ENCODE measurements at places on chromosomes 2 and 18. TPM values are rescaled to one million over a fixed set of nuclear protein-coding genes. Genes with fewer than 3 reads are reported as not detected.

- DNase-seq, result no peak
Observed at GRCh38 chr18:66616523-66616983, 12.7 kb upstream of the CDH19 start.

DNA sequence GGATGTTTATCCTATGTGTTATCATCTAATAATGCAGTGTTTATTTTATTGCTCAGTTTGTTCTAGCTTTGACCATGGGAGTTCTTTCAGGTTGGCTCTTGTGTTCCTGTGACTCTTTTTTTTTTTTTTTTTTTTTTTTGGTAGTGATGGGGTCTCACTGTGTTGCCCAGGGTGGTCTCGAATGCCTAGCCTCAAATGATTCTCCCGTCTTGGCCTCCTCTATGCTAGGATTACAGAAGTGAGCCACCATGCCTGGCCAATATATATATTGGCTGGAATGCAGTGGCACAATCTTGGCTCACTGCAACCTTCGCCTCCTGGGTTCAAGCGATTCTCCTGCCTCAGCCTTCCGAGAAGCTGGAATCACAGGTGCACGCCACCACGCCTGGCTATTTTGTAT lies 18.9 kb upstream of the NFU1 start:
- no peak for DNase-seq

- no peak for DNase-seq
Observed at GRCh38 chr2:230176996-230177395, 42.8 kb downstream of the SP110 start.

DNA sequence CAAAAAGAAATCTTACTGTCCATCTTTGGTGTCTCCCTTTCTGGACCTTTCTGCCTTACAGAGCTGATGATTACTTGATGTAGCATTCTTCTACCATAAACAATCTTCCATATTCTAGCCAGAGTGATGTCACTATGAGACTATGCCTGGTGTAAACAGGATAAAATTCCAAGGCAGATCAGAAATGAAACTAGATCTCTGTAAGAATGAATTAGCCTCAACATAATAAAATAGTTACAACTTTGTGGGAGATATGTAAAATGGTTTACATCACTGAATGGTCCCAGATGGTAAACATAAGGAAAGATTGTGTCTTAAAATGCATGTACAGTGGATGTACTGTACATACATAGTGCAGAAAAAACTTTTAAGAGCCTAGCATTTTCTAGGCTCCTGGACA lies 112.3 kb upstream of the ZNF521 start:
- DNase-seq, result no peak

GRCh38 chr2:195813421-195813820 lies 156.4 kb downstream of the SLC39A10 start:
- DNase-seq, result no peak

- DNase-seq, result no peak
Observed at GRCh38 chr2:187075199-187075635, 226.2 kb upstream of the ZSWIM2 start.

DNA sequence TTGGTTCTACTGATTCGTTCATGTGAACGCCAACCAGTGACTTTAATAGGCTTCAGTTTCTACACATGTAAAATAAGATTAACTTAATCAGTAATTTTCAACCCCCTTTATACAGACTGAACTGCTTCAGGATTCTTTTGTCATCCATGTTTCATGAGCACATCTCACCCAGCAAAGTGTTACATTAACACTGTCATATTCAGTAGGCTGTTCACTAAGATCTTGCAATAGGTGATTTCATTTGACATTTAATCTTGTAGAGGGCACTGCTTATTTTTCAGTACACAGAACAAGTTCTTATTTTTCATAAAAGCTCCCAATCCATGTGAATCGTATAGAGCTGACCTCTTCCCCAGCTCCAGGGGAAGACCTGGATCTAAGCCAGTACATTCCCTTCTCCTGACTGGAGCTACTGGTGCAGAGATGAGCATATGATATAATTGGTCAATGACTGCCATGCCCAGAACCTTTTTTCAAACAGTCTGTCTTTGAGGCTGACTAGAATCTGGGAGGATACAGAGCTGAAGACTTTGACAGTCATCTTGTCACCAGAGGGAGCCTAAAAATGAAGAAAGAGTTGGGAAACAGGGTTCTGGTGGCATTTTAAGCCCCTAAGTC lies 72.2 kb upstream of the CHRNA1 start:
- no peak for DNase-seq

- no peak for DNase-seq
Observed at GRCh38 chr2:10738192-10738591, 16.8 kb downstream of the ATP6V1C2 start.

GRCh38 chr18:56853961-56854360 lies 202.8 kb downstream of the WDR7 start:
- DNase-seq, result no peak

GRCh38 chr18:14949800-14950664 lies 202.1 kb downstream of the ANKRD30B start:
- DNase-seq, result no peak

GRCh38 chr2:120690521-120690920 lies 45.1 kb upstream of the GLI2 start:
- DNase-seq, result no peak

DNA sequence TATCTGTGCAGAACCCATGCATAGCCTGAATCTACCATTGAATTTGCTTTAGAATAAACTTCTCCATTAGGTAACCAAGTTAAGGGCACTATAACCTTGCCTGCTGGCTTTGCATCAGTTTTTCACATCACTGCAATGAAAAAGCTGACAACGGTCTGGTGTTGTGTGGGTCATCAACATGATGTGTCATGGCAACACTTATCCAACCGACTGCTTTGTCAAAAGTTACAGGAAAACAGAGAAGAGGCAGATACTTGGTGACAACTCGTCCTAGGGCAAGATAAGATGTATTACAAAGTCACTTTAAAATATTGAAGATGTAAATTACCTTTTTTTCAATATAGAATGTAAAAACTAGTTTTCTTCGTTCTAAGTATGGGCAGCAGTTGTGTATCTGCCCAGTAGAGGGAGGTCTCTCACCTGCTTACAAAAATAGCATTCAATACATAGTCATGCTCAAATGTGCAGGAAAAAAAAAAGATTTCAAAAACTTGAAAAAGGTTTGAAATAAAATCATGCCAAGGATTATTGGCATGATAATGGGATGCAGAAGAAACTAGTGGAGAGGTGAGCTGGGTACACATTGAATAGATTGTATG lies 96.3 kb downstream of the EVA1A start:
- DNase-seq, result no peak

GAREM2 gene
- 1.1 TPM for total RNA-seq

MAT2A gene
- total RNA-seq, result 228 TPM

WDCP gene
- 17.6 TPM for total RNA-seq

TNFAIP6 gene
- not detected for total RNA-seq

SKOR2 gene
- total RNA-seq, result not detected
